T-helper 17 cell (primary cell): ENCODE measurements at places on chromosomes 1 and 21. TPM values are rescaled to one million over a fixed set of nuclear protein-coding genes. Genes with fewer than 3 reads are reported as not detected.

SRSF4 gene
- 88.8 TPM for total RNA-seq

OR14K1 gene
- not detected for total RNA-seq

RPE65 gene
- not detected for total RNA-seq

VWA1 gene
- not detected for total RNA-seq

MAP7D1 gene
- 173 TPM for total RNA-seq

AQP10 gene
- 0.42 TPM for total RNA-seq

UFC1 gene
- total RNA-seq: 152 TPM

IQGAP3 gene
- total RNA-seq: not detected

SLC25A44 gene
- total RNA-seq: 21.6 TPM

FCRL4 gene
- total RNA-seq: not detected

NR5A2 gene
- not detected for total RNA-seq

CALML6 gene
- 0.55 TPM for total RNA-seq

WDR4 gene
- total RNA-seq: 23.5 TPM

DNA sequence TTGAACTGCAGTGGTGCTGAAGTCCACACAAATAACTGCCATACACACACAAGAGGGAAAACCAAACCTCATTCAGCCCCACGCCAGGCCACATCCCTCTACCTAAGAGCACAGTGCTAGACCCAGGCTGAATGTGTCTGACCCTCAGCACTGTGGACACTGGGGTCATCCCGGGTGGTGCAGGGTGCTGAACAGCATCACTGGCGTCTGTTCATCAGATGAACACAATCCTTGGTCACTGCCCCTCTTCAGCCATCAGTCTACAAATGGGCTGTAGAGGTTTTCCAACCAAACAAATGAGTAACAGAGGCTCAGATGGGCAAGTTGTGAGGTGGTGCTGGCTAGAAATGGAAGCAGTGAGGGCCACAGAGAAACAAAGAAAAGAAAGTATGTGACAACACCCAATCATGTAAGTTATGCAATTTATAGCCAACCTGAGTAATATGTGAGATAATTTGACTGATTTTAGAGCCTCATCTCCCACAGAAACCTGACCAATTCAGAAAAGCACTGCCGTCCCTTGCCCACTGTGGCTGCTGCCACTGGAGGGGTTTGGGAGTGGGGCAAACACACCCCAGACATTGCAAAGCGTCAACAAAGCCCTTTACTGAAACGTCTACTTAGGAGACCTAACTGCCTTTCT is 27.9 kb downstream of the GNB1 start:
- no peak for DNase-seq

DNA sequence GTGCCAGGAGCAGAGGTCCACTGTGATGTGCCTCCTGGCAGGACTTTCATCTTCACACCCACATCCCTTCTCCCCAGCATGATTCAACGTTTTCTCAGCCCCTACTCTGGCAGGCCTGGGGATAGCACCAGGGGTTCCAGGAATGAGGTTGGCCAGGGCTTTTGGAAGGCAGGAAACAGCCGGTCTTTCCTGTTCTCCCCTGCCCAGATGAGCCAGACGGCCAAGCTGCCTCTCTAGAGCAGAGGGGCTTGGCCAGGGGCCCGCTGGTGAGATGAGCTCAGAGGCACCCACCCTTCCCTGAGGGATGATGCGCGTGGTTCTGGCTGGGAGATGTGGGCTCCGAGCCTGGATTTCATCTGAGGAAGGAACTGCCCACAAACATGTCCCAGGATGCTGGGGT is 4.3 kb upstream of the MFAP2 start:
- DNase-seq: no peak

DNA sequence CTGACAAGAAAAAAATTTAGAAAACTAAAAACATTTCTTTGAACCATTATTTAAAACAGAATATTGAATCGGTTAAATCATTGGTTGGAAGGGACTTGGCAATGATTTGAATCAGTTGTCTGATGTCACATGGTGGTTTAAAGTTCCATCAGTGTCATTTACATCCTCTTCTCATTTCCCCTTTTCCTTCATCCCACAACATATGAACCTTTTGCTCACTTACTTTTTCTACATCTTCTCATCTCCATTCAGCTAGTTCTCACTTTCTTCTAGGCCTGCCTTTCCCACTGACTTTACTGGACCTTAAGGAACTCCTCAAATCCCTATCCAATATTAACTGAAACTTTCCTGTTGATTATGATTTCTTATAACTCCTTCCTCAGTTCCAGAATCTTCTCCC is 58.5 kb downstream of the PHACTR4 start:
- DNase-seq: no peak

GRCh38 chr1:67754526-67754920 is 69.5 kb downstream of the GADD45A start:
- DNase-seq: no peak

GRCh38 chr1:12433323-12434053 is 184.5 kb downstream of the DHRS3 start:
- no peak for DNase-seq

DNA sequence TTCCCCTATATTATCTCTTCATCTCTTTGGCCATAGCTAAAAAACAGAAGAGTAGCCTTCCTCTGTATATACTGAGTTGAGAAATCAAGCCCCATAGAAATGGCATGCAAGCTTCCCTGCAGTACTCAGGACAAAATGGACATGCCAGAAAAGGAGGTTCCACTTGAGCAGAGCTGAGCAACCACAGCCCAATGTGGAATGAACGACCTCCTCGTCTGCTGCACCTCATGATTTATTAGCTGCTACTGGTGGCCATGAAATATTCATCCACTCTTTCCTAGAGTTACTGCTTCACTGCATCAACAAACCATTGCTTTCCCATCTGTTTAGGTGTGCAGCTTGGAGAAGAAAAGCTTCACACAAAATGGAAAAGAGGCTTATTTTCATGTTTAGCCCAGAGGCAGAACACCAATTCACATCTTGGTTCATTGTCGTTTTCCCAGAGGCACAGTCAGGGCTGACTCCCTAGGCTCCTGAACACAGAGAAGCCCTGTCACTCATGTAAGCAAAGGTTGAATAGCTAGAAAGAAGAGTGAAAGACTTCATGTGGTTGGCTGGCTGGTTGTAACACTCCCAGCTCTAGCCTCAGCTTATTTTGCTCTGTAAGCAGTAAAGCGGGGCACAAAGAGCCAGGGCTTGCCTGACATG is 148.0 kb downstream of the TSEN15 start:
- DNase-seq: no peak

GRCh38 chr1:81453367-81453703 is 347.4 kb upstream of the ADGRL2 start:
- DNase-seq: no peak

GRCh38 chr1:87178441-87178840 is 150.2 kb upstream of the LMO4 start:
- no peak for DNase-seq

DNA sequence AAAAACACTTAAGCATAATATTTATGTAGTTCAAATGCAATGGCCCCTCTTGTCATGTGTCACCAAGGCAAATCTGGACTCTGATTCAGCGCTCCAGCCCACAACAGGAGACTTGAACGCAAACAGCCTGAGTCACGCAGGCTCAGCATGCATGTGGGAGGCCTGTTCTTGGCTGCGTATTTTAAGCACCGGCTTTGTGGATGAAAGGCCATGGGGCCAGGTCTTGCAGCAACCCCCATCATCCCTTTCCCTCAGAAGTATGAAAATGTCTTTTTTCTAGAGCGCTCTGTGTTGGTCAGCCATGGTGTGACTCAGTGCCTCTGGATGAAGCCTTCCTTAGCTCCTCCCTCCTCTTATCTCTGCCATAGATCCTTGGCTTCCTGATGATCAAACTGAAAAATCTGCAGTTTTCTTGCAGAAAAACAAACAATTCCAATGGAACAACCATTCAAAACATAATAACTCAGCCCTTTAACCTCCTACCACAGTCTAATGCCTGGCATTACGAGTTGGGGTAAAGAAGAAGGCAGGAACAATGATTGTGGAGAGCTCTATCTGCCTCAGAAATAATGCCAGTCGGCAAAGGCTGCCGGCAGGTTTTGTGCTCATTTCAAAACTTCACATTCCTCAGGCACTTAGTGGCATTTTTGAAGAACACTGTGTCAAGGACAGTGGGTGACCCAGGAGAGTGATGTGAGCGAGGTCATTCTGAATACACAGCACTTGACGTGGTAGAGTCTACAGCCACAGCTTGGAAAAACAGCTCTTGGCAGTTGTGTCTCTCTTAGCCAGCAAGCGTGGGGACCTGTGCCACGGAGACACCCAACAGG is 167.5 kb downstream of the CLIC6 start:
- DNase-seq: no peak

DNA sequence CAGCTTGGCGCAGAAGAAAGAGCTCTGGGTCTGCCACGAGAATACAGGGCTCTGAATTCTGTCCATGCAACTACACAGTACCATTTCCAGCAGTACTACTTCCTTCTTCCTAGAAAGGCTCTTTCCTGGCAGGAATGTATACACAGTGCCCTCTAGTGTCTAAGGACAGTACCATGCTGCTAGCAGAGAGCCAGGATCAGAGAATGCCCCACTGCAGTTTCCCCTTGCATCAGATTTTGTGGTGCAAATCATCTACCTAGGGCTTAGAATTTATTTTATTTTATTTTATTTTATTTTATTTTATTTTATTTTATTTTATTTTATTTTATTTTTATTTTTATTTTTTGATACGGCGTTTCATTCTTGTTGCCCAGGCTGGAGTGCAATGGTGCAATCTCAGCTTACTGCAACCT is 50.8 kb downstream of the PAX7 start:
- DNase-seq: no peak

DNA sequence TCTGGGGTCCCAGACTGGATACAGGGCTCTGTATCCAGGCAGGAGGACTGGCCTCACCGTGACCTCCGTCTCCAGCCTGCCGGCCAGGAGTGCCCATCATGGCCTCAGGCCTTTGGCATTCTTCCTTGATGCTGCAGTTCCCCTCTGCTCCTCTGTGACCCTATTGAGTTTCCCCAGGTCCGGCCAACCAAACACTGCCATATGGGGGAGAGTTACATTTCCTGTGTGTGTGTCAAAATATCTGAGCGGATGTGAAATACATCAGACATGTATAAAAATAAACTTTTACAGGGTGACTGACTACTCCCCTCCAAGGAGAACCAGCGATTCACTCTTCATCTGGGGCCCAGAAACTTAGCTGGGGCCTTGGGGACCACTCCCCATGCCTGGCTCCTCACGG is 10.2 kb upstream of the UBL4B start:
- DNase-seq: no peak

GRCh38 chr1:20540281-20540680 is 12.1 kb upstream of the FAM43B start:
- DNase-seq: no peak

- DNase-seq: no peak
Observed at GRCh38 chr1:46653405-46653958, 14.7 kb downstream of the ATPAF1 start.

DNA sequence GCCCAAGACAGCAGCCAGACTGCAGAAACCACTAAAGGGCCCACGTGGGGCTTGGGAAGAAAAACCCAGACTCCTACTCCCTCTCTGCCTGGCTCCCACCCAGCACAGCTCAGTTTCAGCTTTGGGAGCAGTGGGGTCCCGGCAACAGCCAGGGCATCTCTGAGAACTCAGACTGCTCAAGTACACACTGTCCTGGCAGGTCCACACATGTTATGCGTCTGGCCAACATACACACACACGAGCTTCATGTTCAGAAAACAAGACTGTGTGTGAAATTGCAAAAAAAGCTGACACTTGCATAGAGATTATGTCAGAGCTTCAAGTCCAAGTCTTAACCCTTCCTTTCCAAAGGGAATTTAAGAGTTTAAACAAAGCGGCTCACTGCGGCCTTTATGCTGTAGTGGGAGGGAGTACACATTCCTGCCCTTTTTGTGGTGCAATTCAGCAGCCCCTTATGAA is 136.6 kb upstream of the CD34 start:
- DNase-seq: no peak

- no peak for DNase-seq
Observed at GRCh38 chr1:148160048-148160342, 7.9 kb upstream of the NBPF11 start.

- DNase-seq: no peak
Observed at GRCh38 chr1:54248966-54249365, 49.0 kb downstream of the MRPL37 start.

DNA sequence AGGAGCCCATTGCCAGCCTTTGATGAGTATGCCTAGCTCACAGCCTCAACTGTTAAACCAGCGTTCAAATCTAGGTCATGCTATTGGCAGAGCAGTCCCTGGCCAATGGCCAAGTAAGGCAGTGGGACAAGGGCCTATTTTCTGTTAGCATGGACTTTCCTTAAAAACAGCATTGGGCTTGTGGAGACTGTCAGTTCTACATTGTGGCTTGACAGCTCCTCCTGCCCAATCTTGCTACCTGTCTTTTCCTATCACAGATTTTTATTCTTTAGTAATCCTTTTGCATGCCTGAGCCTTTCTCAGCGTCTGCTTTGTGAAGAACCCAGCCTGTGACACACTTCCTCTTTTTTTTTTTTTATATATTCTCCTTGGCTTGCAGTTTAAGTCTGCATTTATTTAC is 56.4 kb downstream of the DIP2A start:
- no peak for DNase-seq

- DNase-seq: no peak
Observed at GRCh38 chr1:211697356-211697755, 21.9 kb upstream of the NEK2 start.

- no peak for DNase-seq
Observed at GRCh38 chr1:168939110-168939946, 167.2 kb upstream of the ATP1B1 start.

- DNase-seq: no peak
Observed at GRCh38 chr21:39538453-39539042, 74.2 kb upstream of the B3GALT5 start.

DNA sequence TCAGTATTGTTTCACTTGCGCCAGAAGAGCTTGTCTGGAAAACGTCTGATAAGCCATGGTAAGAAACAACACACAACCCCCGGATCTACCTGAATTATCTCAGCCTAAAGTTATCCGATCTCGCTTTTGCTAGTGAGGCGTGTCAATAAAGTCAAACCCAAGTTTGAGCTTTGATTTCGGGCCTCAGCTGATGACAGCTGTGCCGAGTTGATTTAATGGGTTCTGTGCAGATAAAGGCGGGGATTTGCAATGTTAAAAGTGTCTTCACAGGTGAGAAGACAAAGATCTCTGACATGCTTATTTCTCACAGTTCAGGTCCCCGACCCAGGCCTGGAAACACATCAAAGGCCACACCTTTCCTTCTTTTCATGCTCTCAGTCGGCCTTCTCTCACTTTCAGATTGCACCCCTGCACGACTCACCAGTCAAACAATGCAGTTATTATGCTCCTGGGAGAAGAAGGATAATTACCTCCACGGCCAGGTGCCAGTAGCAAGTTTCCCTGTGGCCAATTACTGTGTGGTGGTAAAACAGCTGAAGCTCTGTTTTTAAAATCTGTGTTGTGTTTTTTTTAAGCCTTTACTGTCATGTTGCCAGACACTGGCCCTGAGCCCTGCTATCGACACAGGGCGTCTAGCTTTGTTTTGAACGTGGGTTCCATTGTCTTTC is 245.3 kb upstream of the RUNX1 start:
- no peak for DNase-seq

- no peak for DNase-seq
Observed at GRCh38 chr1:43834280-43835081, 99.1 kb upstream of the ARTN start.

DNA sequence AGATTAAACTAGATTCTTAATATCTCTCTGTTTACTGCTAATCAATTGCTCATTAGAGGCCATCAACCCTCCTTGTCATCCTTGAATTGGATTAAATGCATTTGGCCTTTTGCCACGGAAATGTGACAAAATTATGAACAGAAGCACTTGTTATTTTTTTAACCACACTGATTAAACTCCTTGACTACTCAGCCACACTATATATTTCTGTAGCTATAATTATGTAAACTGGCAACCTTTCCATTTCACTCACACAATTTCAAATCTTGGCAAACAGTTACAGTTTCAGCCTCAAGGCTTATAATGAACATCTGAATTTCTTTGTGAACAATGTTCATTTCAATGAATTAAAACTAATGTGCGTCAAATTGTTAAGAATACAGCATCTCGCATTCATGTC is 10.1 kb downstream of the ADAMTS5 start:
- no peak for DNase-seq
